ENCODE measurements at places on chromosomes 7 and 10.

DNA sequence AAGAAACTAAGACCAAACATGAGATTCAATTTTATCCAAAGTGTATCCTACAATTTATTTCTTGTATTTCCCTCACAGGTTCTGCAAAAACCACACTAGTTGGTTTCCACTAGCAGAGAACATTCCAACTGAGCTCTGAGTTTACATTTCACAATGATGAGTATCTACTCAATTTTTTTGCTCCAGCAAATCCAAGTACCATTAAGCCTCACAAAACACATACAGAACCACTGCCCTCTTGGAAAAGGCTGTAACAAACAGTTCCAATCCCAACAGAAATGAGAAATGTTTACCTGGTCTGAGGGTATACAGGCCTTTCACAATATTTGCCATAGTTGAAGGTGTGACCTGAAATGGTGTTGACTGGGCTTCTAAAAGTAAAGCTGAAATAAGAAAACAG is 59.9 kb downstream of the CACUL1 start:
- DNase-seq, result no peak

DNA sequence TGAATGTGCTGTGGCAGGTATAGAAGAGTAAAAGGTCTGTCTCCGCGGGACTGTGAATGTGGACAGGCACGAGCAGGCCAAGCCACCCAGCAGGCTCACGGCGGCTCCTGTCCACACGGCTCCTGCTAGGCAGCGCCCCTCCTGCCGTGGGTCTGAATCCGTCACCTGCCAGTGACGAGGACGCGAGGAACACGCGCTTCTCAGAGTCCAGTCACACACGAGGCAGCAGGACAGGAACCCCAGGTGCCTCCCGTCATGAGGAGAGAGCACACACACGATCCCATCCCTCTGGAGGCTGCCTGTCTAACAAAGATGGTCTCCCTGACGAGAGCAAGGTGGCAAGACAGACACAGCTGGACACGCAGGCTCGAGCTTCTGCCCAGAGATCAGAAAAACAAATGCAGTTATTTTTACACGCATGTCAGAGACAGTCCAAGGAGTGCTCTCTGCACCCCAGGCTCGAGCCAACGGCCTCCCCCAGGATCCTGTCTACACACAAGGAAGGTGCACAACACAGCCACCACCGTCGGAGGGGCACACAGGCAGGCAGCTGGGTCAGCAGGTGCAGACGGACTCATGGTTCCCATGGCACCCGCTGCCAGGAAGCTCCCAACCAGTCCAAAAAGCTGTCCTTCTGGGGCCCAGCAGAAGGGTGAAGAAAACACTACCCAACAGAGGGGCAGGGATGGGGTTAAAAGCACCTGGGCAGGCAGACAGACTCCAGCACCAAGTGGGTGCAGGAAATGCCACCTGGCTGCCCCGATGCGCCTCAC is 103.2 kb downstream of the MAD1L1 start:
- no peak for DNase-seq

- DNase-seq, result peak; percentile 72
Observed at GRCh38 chr7:47435889-47436312, 146.0 kb downstream of the TNS3 start.

- no peak for DNase-seq
Observed at GRCh38 chr7:128785738-128786137, 6.0 kb upstream of the CCDC136 start.

DNA sequence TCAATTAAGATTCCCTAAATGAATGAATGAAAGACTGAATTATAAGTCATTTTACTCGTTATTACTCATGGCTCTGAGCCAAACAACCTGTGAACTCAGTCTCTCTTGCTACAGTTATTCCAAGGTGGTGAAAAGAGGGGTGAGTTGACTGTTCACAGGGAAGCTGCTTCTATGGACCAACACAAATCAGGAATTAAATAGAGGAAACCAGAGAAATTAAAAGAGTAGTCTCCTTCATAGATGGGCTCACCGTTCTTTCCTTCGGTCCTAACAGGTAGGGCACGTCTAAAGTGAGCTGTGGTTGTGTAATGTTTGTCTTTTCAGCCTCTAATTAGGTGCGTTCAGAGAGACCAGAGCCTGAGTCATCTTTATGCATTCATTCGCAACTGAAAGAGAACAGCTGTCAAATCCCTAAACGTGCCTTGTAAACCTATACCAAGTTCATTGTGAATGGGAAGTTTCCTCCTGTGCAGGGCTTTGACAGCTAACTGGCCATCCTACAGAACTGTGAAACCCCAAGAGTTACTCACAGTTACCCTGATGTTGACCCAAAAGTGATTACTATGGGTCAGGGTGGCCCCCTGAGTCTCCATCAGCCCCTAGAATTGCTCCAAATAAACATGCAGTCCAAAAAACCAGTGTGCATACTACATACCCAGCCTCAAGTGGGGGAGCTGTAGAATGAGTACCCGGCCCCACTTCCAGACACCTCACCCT is 18.2 kb upstream of the C10orf53 start:
- no peak for DNase-seq

- no peak for DNase-seq
Observed at GRCh38 chr7:149292462-149292823, 30.4 kb downstream of the ZNF783 start.

DNA sequence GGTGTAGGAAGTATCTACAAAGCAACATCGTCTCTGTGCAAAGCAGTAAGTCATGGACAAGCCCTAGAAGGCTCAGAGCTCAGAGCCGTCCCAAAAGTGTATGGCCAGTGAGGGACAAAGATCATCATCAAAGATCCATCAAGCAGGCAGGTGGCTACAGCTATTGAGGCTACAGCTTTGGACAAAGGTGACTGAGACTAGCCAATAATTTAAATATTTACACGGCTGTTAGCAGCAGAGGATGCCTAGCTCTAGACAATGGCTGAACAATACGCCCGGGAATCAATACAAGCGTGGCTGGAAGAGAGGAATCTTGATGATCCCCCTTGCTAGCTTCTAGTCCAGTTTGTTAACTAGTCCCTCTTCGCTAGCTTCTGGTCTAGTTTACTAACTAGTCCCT is 17.9 kb downstream of the NMT2 start:
- no peak for DNase-seq

DNA sequence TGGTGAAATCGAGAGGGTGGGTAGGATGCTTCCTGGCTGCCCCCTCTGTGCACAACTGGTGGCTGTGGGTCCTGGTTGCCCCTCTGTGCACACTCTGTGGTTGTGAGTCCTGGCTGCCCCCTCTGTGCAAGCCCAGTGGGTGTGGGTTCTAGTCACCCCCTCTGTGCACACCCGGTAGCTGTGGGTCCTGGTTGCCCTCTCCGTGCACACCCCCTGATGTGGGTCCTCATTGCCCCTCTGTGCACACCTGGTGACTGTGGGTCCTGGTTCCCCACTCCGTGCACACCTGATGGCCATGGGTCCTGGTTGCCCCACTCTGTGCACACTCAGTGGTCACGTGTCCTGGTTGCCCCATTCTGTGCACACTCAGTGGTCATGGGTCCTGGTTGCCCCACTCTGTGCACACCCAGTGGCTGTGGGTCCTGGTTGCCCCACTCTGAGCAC is 20.3 kb upstream of the RET start:
- no peak for DNase-seq

GRCh38 chr7:31256506-31256905 is 84.0 kb downstream of the NEUROD6 start:
- DNase-seq, result no peak

- DNase-seq, result peak; percentile 65
Observed at GRCh38 chr10:103659674-103660363, 166.3 kb downstream of the NEURL1 start.
